Kidney glomerular epithelial cell (primary cell): ENCODE measurements at places on chromosomes 3 and 15.
A peak's percentile ranks its signal among the peaks of the same experiment; 100 is the strongest.

- DNase-seq, result no peak
Observed at GRCh38 chr3:128006061-128007032, 45.9 kb upstream of the SEC61A1 start.

DNA sequence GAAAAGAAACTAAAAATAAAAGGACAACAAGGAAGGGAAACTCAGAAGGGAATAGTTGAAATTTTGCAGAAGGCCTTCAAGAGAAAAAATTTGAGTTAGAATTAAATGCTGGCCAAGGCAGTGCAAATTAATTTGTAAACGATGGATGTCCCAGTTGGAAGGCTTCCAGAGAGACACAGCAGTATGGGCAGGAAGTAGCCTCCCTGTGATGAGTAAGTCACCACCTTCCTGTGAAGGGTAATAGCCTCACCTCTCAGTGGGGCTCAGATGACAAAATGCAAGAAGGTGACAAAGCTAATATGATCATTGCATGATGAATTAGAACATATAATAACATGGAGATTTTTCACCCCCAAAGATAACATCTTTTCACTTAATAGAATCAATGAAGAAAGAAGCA, 27.3 kb upstream of the TMCO5A start:
- peak; percentile 48 for DNase-seq

DNA sequence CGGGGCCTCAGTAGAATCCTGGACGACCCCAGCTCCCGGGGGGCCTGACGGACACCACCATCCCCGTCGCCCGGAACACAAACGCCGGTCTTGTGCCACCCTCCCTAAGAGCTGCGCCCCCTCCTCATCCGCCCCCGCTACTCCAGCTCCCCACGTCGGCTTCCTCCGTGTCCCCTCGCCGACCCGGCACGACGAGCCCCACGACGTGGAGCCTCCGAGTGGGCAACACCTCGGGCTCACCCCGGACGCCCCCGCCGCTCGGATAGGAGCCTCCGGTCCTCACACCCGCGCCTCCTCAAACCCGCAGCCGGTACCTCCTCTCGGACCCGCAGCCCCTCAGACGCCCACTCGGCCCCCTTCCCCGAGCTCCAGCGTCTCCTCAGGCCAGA, 525 bp downstream of the NPTN start:
- DNase-seq, result no peak

GRCh38 chr3:87006844-87007439, 16.0 kb upstream of the VGLL3 start:
- DNase-seq, result peak; percentile 4

DNA sequence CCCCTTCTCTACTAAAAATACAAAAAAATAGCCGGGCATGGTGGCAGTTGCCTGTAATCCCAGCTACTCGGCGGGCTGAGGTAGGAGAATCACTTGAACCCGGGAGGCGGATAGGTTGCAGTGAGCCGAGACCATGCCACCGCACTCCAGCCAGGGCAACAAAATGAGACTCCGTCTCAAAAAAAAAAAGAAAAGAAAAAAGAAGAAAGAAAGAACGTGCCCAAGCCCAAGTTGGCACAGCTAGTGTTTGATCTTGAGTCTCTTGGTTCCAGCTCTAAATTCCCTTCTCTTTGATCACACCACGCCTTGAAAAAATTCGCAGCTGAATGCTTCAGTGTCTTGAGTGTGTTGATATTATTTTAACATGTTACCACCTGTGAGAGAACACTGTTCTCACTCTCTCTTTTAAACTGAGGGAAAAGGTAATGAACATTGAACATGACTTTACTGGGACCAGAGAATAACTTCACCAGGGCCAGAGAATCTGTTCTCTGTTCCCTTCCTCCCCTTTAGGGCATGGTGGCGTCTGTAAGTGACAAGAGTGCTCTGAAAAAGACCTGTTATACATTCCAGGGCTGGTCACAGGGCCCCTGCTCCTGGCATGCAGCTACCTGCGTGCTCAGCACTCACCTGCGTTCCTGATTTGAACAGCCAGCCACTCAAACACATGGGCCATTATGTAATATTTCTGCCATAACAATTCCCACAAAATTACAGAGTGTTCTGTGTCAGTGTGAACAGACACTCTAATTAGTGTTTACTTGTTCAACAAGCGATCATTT, 19.0 kb downstream of the SLCO3A1 start:
- DNase-seq, result no peak

DNA sequence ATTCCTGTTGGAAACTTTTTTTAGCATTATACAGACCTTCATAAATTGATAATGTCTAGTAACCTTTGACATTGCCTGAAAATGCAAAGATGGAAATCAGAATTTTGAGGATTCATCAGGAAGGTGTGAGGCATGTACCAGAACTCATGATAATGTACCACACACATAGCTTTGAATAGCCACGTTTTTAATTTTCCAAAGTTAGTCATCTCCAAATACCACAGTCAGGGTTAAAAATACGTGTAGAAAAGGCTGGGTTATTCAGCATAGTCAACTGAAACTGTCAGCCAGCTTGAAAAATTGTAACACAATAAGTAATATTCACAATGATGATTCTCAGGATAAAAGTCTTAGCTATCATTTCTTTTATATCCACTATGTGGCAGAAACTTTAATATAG, 102.0 kb upstream of the THRB start:
- no peak for DNase-seq

GRCh38 chr3:38030126-38031021, 932 bp upstream of the PLCD1 start:
- DNase-seq, result no peak

GRCh38 chr3:158458464-158458863, 112.5 kb upstream of the MLF1 start:
- DNase-seq, result no peak

DNA sequence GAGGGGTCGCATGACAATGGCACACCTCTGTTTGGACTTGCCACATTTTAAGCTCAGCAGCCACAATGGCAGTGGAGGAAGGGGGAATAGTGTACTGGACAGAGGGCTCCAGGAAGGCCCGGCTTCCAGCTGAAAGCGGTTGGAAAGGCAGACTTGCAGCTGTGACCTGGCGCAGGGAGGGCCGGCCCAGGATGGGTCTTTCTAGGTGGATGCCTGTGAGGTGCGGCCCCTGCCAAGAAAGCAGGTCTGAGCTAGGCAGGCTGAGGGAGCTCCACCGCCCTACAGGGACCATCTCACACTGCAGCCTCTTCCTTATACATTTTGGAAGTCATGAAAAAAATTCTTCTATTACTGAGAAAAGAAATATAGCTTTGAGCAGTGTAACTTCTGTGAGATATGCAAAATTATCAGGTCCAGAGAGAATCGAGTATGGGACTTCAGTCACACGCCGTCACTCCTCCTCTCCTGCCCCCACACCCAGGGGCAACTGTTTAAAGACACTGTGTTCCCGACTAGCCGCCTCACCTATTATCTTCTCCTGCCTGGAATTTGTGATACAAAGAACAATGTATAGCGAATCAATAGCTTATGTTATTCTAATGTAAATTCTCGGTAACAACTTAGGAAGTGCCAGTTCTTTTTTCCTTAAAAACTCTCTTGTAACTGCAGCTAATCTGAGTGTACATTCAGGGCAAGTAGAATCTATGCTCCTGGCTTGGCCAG, 331.0 kb downstream of the OCA2 start:
- no peak for DNase-seq

- no peak for DNase-seq
Observed at GRCh38 chr3:192449036-192449435, 278.3 kb downstream of the FGF12 start.

DNA sequence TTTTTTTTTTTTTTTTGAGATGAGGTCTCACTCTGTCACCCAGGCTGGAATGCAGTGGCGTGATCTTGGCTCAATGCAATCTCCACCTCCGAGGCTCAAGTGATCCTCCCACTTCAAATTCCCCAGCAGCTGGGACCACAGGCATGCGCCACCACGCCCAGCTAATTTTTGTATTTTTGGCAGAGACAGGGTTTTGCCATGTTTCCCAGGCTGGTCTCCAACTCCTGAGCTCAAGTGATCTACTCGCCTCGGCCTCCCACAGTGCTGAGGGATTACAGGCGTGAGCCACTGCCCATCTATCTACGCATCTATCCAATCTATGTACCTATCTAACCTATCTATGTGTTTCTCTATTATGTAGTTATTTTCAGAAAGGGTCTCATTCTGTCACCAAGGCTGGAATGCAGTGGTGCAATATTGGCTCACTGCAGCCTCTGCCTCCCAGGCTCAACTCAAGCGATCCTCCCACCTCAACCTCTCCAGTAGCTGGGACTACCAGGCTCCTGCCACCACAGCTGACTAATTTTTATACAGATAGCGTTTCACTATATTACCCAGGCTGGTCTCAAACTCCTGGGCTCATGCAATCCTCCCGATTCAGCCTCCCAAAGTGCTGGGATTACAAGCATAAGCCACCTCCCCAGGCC, 20.2 kb upstream of the GPX1 start:
- peak; percentile 9 for DNase-seq

DNA sequence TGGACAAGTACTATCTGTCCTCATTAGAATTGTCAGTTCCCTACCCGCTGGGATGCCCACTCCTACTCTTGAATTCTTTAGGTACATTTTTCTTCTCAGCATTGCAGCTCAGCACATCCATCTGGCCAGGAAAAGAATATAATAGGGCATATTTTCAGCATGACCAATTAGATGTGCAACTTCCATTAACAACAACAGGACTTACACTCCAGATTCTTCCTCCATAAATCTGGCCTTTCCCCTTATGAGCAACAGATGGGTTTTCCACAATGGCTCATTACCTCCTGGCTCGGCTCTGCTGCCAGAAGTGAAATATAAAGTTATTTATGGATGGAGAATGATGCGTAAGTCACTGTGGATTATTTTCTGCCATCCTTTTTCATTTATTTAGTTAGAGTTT, 443.8 kb upstream of the TGFBR2 start:
- DNase-seq, result peak; percentile 58

GRCh38 chr3:77773084-77773483, 733.2 kb downstream of the ROBO2 start:
- no peak for DNase-seq

GRCh38 chr3:147939839-147940238, 530.7 kb downstream of the ZIC1 start:
- DNase-seq, result no peak

- DNase-seq, result no peak
Observed at GRCh38 chr15:73965758-73966113, 26.4 kb downstream of the STOML1 start.

GRCh38 chr3:149657926-149658743, at the start of gene WWTR1:
TSS of gene WWTR1 (minus strand) at chr3:149658025. CDS start at chr3:149657306, 719 bp downstream.
- DNase-seq, result peak; percentile 94

GRCh38 chr3:129558772-129559564, 16.0 kb downstream of the H1-8 start:
- no peak for DNase-seq

- DNase-seq, result peak; percentile 82
Observed at GRCh38 chr3:42652611-42653302, 740 bp upstream of the ZBTB47 start.

- DNase-seq, result peak; percentile 5
Observed at GRCh38 chr15:69031013-69032001, 16.8 kb downstream of the NOX5 start.
